ENCODE measurements at places on chromosomes 12 and 14.
A peak's percentile ranks its signal among the peaks of the same experiment; 100 is the strongest.

DNA sequence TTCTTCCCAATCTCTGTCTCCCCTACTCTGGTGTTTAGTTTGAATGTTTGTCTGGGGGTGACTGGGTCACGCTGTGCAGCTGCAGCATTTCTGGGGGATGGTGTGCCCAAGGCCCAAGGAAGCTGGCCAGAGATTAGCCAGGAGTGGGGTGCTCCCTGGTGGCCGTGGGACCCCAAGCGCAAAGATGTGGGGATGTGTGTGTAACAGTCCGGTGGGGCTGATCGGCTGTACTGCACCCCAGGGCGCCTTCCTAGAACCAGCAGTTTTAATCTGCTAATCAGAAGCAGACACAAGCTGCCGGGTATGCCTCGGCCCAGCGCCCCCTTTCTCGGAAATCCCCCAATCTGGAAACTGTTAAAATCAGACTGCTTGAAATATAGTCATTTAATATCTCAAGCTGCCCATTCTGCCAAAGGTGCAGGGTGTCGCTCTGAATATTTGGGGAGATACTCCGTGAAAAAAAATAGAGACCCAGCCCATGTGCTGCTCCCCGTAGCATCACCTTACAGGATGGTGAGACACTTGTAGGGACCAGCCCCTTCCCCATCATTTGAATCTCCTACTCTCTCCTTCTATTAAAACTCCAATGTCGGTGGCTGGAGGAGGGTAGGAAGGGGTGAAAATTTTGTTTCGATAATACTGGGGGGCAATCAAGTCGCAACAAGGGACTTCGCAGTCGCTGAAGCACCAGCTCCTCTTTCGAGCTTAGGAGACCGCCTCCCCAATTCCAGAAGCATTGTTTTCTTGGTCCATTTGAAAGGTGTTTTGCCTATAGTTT, 4.3 kb downstream of the HOXC9 start:
- DNase-seq: no peak

GRCh38 chr12:20369305-20370013, 1.1 kb downstream of the PDE3A start:
- no peak for DNase-seq

- DNase-seq: no peak
These were observed 10.8 kb downstream of the RBM19 start for GRCh38 chr12:113955109-113955970.

GRCh38 chr12:101795786-101796185, 35.0 kb downstream of the GNPTAB start:
- DNase-seq: no peak

GRCh38 chr14:101167428-101167827, 263.9 kb upstream of the RTL1 start:
- DNase-seq: no peak

GRCh38 chr14:90300611-90301047, 31.1 kb downstream of the NRDE2 start:
- DNase-seq: no peak

GRCh38 chr12:113222730-113223531, 1.7 kb downstream of the TPCN1 start:
- peak; percentile 37 for DNase-seq

DNA sequence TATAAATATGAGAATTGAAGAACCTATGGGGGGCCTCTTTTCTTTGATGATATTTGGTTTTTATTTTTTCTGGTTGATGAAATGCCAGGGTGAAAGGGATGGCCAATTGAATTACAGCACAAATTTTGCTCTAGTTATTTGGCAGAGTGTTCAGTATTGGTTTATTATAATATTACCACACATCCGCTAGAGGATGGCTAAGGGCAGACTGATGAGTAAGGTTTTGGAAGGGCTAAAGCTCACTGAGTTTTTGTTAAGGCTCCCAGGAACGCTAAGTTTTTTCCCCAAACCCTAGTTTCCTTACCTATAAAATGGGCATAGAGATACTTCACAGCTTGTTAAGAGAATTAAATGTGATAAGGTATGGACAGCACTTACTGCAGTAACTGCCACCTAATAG, 34.3 kb upstream of the LRRC10 start:
- no peak for DNase-seq

DNA sequence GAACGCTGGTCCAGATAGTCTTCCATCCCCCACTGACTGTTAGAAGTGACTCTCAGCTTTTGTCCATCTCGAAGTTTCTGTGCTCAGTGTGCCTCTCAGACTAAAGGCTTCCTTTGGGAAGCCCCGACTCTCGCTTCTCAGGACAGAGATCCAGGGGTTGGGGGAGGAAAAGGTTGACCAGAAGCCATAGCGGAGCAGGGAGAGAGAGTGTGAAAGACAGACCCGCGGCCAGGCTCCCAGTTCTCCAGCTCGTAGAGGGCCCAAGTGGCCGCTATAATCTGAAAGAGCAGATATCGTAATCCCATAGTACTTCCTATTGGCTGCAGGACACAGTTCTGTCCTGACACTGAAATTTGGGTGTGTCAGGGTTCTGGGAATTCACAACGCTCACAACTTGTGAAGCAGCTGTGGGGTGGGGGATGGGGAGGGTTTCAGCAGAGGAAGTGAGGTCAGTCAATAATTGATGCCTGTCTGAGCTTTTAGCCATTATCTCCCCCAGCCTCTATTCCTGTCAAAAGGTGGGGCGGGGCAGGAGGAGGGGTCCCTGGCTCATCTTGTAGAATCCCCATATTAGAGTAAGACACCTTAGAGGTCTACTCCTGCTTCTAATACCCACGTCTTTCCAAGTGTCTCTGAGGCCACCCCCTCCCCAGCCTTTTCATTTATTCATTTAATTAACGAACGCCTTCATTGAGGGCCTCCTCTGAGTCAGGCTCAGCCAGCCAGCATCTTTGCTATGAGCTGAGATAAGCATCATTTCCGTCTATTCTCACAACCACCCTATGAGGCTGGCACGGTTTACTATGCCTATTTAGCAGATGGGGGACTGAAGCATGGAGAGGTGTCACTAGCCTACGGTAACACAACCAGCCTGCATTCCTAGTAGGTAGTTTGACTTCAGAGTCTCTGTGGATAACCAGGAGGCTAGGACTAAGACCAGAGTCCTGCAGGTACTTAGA, 1.6 kb upstream of the ACVRL1 start:
- no peak for DNase-seq
